Keratinocyte (primary cell): ENCODE measurements at places on chromosomes 5 and 9. TPM values are rescaled to one million over a fixed set of nuclear protein-coding genes. Genes with fewer than 3 reads are reported as not detected.

TAS2R1 gene
- polyA plus RNA-seq = not detected in 3 replicates

GRCh38 chr5:171946000-171946781 lies 60.2 kb downstream of the FBXW11 start:
- no peaks in the 10 kb centered on the region for H3K27me3 ChIP-seq
- H3K36me3 ChIP-seq = no peaks in the 10 kb centered on the region
- peak overlapping the region; percentile 49 for H3K4me3 ChIP-seq
- DNase-seq = no peak

DNA sequence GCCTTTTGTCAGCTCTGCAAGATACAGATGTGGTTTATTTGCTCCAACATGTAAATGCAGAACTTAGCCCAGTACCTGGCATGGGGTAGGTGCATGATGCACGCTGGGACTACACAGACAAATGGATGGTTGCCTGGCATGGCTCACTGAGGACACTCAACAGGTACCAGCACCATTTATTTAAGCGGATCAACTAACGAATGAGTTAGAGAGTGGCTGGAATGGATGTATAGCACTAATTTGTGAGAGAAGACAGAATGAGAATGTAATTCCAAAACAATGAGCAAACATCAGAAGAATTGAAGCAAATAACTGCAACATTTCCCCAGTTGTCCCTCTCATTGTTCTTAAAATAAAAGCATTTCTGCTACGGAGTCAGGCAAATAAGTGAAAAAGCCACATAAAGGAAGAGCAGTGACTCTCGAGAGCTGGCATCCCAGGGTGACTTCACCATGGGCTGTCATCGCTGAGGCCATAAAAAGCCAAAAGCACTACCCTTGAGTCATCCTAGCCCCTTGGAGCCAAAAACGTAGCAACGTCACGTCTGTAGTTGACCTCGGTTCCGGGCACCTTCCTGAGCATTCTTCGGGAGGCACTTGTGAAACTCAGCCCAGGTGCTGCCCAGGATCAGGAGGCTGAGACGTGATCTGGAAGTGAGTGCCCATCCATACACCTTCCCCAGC lies 290.3 kb downstream of the NSG2 start:
- no peak overlapping the region for H3K27ac ChIP-seq
- no peaks in the 10 kb centered on the region for H3K36me3 ChIP-seq
- no peak overlapping the region for H3K4me3 ChIP-seq
- no peak for DNase-seq
- no peaks in the 10 kb centered on the region for H3K27me3 ChIP-seq

DNA sequence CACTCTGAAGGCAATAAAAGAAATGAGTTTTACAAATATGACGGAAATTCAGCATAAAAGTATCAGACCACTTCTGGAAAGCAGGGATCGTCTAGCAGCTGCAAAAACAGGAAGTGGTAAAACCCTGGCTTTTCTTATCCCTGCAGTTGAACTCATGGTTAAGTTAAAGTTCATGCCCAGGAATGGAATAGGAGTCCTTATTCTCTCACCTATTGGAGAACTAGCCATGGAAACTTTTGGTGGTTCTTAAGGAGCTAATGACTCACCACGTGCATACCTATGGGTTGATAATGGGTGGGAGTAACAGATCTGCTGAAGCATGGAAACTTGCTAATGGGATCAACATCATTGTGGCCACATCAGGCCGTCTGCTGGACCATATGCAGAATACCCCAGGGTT lies 93.5 kb upstream of the RGMB start:
- H3K27ac ChIP-seq = no peak overlapping the region
- H3K4me3 ChIP-seq = no peak overlapping the region
- H3K27me3 ChIP-seq = no peaks in the 10 kb centered on the region
- no peak for DNase-seq
- no peaks in the 10 kb centered on the region for H3K4me1 ChIP-seq
- H3K36me3 ChIP-seq = no peaks in the 10 kb centered on the region

PNPLA7 gene
- 0.17 to 0.34 TPM (median 0.18 TPM) in 3 replicates for polyA plus RNA-seq

GRCh38 chr5:130316971-130317680 lies 412.9 kb downstream of the CHSY3 start:
- no peak overlapping the region for H3K4me3 ChIP-seq
- no peaks in the 10 kb centered on the region for H3K36me3 ChIP-seq
- H3K27me3 ChIP-seq = no peaks in the 10 kb centered on the region
- no peaks in the 10 kb centered on the region for H3K4me1 ChIP-seq

MVB12B gene
- polyA plus RNA-seq = 0.54 to 2.5 TPM (median 1.2 TPM) in 3 replicates

ZNF366 gene
- polyA plus RNA-seq = not detected in 3 replicates

DNA sequence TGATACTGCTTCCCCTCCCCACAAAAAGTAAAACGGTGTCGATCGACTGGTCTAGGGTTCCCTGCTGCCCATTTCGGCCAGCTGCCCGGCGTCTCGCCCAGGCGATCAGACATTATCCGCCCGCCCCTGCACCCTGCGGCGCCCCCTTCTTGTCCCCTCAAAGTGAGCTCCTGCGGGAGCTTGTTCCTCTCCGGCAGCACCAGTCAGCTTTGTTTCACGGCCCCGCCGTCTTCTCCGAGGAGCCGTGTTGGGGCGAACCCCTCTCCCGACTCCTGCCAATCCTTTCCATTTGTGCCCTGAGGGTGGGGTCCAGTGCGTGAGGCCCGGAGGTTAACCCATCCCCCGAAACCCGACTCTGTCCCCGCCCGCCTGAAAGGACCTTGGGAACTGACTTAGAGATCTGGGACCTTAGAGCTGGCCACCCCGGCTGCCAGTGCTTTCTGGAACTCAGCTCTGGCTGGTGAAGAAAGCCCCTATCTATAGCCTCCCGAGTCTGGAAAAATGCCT lies 518 bp downstream of the UBE2B start:
- peak overlapping the region; percentile 99 for H3K4me3 ChIP-seq
- no peak for DNase-seq
- H3K27ac ChIP-seq = peak overlapping the region; percentile 96
- H3K4me1 ChIP-seq = peaks cover 15% of the 10 kb centered on the region
- peaks cover 7% of the 10 kb centered on the region for H3K36me3 ChIP-seq
- H3K27me3 ChIP-seq = no peaks in the 10 kb centered on the region

SETX gene
- polyA plus RNA-seq = 16.6 to 23.8 TPM (median 19.7 TPM) in 3 replicates

FIBCD1 gene
- polyA plus RNA-seq = 0.79 to 1.3 TPM (median 0.94 TPM) in 3 replicates

- peaks cover 16% of the 10 kb centered on the region for H3K36me3 ChIP-seq
- H3K4me3 ChIP-seq = peak overlapping the region; percentile 77
- DNase-seq = no peak
Measured at GRCh38 chr9:78296201-78296892, 578 bp upstream of the PSAT1 start.
